ENCODE measurements at places on chromosomes 6 and 20.

- no peak within 1 kb of the TSS for H3K27ac ChIP-seq
- no peak within 1 kb of the TSS for H3K4me3 ChIP-seq
- no peaks in the 10 kb centered on the region for H3K4me1 ChIP-seq
- H3K27me3 ChIP-seq, result peaks cover 12% of the 10 kb centered on the region
- DNase-seq, result no peak
These were observed at the start of gene C2 for GRCh38 chr6:31927242-31927862. Gene C2 (plus strand): TSS chr6:31927717. CDS start chr6:31927753, 36 bp downstream.

DNA sequence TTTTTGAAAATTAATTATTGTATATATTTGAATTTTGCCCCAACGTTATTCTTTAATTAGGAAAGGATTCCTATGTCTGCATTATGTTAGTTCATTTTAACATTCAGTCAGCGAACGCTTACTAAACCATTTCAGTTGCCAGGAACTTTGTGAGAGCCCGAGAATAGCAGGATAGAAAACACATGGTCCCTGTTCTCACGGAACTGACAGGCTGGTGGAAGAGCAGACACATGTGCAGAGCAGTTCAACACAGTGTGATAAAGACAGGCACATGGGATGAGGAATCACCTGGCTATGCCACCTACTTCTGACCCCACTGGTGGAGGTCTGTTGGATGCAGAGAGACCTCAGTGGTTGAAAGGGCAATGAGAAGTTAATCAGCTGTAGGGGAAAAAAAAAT lies 367.2 kb downstream of the EPM2A start:
- no peak overlapping the region for H3K4me3 ChIP-seq
- H3K4me1 ChIP-seq, result no peaks in the 10 kb centered on the region
- no peak overlapping the region for H3K27ac ChIP-seq
- H3K36me3 ChIP-seq, result no peaks in the 10 kb centered on the region

- no peaks in the 10 kb centered on the region for H3K27me3 ChIP-seq
- H3K4me3 ChIP-seq, result no peak overlapping the region
- no peak overlapping the region for H3K27ac ChIP-seq
- DNase-seq, result no peak
These were observed 167.4 kb downstream of the COL19A1 start for GRCh38 chr6:70033781-70034180.

- no peak overlapping the region for H3K27ac ChIP-seq
- H3K4me1 ChIP-seq, result no peaks in the 10 kb centered on the region
- no peaks in the 10 kb centered on the region for H3K36me3 ChIP-seq
- H3K27me3 ChIP-seq, result no peaks in the 10 kb centered on the region
- no peak overlapping the region for H3K4me3 ChIP-seq
These were observed 108.5 kb upstream of the BMP5 start for GRCh38 chr6:55983861-55984260.

DNA sequence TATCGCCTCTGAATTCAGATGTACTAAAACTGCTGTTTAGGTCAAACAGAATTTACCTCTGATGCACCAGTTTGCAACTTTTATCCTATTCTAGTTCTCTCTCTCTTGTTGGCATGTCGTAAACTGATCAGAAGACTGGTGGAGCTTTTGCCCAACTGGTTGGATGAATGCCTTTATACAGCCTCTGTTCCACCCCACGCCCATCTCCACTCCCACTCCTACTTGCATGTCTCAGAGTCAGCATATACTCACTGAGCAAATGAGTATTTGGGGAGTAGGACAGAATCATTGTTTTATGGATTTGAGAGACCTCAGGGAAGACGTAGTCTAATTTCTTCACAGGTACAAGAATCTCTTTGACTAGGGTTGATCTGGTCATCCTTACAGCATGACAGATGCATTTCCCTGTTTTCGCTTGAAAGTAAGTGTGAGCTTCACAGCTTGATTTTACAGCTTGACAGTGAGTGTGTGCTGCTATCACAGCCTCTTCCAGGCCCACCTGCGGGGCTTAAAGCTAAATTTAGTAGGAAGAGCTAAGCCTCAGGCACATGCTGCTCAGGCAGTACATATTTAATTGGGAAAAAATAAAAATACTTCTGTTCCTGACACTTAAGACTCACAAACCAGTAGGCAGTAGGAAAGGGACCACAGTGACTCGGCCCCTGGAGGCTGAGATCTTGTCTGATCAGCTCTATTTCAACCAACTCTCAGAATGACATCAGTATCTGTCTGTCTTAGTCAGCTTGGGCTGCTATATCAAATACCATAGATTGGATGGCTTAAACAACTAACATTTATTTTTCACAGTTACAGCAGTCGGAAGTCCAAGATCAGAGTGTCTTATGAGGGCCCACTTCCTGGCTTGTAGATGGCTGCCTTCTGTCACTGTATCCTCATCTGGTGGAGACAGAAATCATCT lies 30.4 kb downstream of the TRMT6 start:
- H3K36me3 ChIP-seq, result no peaks in the 10 kb centered on the region
- peaks cover 25% of the 10 kb centered on the region for H3K27me3 ChIP-seq
- no peak overlapping the region for H3K27ac ChIP-seq
- DNase-seq, result no peak
- H3K4me1 ChIP-seq, result peaks cover 16% of the 10 kb centered on the region

DNA sequence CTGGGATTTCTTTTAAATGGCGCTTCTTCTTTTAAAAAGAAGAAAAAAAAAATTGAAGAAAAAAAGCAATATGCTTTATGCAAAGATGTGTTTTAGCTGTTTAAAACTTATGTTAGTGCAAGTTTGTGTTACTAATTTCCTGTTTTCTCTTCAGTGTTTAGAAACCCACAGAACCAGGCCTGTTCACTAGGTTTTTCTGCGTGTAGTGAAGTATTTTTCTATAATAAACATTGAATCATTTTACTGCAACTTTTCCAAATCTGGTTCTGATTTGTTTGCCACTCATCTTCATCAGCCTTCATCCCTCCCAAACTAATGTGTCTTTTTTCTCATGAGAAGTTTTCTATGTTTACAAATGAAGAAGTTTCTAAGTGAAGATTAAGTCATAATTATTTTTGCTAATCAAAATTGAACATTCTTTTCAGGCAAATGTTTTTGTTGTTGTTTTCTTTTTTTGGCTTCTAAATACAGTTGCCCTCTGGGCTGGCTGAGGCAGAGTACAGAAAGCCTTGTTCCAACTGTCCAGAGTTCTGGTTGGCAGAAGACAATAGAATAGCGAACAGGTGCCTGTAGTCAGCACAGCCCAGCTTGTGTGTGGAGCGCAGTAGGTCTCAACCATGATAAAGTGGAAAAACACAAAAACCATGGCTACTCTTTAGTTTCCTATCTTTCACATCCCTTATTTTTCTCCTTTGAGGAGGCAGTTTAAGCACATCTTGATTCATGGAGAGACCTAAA lies 14.5 kb downstream of the ZNF76 start:
- no peaks in the 10 kb centered on the region for H3K27me3 ChIP-seq
- H3K36me3 ChIP-seq, result peaks cover 3% of the 10 kb centered on the region
- H3K27ac ChIP-seq, result no peak overlapping the region
- no peak for DNase-seq
- H3K4me3 ChIP-seq, result no peak overlapping the region

DNA sequence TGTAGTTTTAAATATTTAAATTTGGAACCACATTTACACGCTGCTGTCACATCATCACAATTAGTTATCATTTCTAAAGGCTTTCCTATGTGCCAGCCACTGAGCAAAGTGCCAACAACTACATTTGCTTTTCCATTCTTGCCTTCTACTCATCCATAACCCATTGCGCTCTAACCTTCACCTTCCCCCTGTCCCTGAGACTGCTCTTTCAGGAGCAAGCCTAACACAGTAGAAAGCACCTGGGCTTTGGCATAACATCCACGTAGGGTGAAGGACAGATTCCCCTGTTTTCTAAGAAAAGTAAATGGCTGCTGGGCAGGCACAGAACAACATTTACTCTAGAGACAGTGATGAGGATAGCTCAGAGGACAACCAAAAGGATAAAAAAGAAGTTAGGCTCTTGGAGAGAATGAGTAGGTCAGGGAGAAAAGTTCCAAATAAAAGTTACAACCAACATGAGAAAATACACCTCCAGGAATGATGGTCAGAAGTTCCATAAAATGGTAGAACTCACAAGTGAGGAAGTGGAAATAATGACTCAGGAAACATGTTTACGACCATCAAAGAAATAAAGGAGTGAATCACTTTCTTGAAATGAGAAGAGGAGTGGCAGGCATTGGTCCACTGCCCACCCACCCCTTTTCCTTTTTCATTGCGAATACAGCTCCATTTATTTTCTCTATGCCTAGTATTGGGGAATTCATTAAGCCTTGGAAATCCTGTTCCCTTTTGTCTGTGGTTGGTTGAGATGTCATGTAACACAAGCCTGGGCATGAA lies 77.2 kb downstream of the PFDN4 start:
- H3K27me3 ChIP-seq, result no peaks in the 10 kb centered on the region
- H3K4me3 ChIP-seq, result no peak overlapping the region
- H3K36me3 ChIP-seq, result no peaks in the 10 kb centered on the region
- DNase-seq, result no peak
- H3K4me1 ChIP-seq, result peaks cover 8% of the 10 kb centered on the region
- H3K27ac ChIP-seq, result no peak overlapping the region

GRCh38 chr20:63319164-63320040 lies 26.4 kb downstream of the COL20A1 start:
- peaks cover 20% of the 10 kb centered on the region for H3K27me3 ChIP-seq
- no peak overlapping the region for H3K4me3 ChIP-seq
- H3K36me3 ChIP-seq, result no peaks in the 10 kb centered on the region

DNA sequence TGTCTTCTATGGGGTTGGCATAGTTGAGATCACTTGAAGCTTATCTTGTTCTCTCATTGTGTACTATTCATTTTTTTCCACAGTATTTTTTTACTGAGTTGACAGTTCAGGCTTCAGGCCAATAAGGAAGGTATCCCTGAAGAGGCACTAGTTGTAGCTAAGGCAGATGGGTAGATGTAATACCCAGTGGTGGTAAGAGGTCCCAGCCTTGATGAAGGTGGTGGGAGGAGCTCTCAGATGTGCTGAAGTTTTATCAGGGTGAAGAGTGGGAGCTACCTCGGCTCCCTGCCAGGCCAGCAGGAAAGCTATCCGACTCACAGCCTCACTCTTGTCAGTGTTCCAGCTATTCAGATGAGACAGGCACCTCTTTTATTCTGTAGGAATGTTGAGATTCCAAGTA lies 87.7 kb upstream of the UFL1 start:
- H3K4me1 ChIP-seq, result no peaks in the 10 kb centered on the region
- H3K4me3 ChIP-seq, result no peak overlapping the region
- H3K27me3 ChIP-seq, result no peaks in the 10 kb centered on the region
- no peak overlapping the region for H3K27ac ChIP-seq
- no peak for DNase-seq
- H3K36me3 ChIP-seq, result no peaks in the 10 kb centered on the region

- H3K36me3 ChIP-seq, result no peaks in the 10 kb centered on the region
- no peaks in the 10 kb centered on the region for H3K27me3 ChIP-seq
- no peak for DNase-seq
- H3K4me3 ChIP-seq, result no peak overlapping the region
- H3K27ac ChIP-seq, result no peak overlapping the region
These were observed 29.4 kb downstream of the MDGA1 start for GRCh38 chr6:37668251-37668650.

GRCh38 chr6:133648581-133648980 lies 240.3 kb upstream of the TCF21 start:
- no peaks in the 10 kb centered on the region for H3K27me3 ChIP-seq
- H3K27ac ChIP-seq, result no peak overlapping the region
- H3K4me1 ChIP-seq, result no peaks in the 10 kb centered on the region
- no peaks in the 10 kb centered on the region for H3K36me3 ChIP-seq
- no peak for DNase-seq
- no peak overlapping the region for H3K4me3 ChIP-seq

GRCh38 chr6:36114798-36115408 lies 15.4 kb upstream of the MAPK13 start:
- peaks cover 90% of the 10 kb centered on the region for H3K4me1 ChIP-seq
- no peaks in the 10 kb centered on the region for H3K27me3 ChIP-seq
- H3K36me3 ChIP-seq, result peaks cover 76% of the 10 kb centered on the region
- H3K27ac ChIP-seq, result peak overlapping the region; percentile 96
- DNase-seq, result no peak
- H3K4me3 ChIP-seq, result peak overlapping the region; percentile 27

DNA sequence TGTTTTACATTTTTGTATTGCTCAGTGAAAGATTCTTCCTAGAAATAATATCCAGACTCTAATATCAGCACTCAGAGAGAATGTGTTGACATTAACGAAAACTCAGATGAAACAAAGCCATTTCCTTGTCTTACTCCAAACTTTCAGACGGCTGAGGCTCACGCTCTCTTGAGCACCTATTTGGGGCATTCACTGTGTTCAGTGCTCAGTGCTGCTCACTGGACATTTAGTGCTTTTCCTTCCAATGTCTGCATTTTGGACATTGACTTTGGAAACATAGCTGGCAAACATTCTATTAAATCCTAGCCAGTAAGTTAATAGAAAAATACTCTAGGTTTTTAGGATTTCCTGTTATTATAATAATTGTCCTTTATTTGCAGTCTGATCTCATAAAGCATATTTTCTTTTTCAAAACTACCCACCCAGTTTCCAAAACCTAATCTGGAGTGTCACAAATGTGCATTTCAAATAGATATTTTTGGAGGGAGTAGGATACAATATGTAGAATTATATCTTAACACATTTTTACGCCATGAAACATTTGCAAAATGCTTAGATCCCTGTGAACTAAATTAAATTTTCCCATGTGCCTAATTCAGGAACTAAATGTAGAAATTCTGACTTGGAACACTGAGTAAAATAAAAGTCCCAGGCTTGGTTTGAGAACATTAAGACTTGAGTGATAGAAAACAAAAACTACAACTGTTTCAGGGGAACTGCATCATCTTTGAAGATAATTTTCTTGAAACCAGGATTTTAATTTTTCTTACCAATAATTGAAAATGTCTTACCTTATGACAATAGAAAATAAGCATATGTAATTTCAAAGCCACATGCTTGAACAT lies 91.7 kb upstream of the B3GAT2 start:
- peaks cover 4% of the 10 kb centered on the region for H3K27me3 ChIP-seq
- H3K27ac ChIP-seq, result no peak overlapping the region
- no peak for DNase-seq
- H3K4me3 ChIP-seq, result no peak overlapping the region
- no peaks in the 10 kb centered on the region for H3K4me1 ChIP-seq

All from activated naive CD4-positive, alpha-beta T cell treated with anti-CD3 and anti-CD28 coated beads, Interleukin-2, amount 10 ng/mL, durations not matched to agents 7 days and 5 days (primary cell).